ENCODE measurements at places on chromosomes 12 and 14. TPM values are rescaled to one million over a fixed set of nuclear protein-coding genes. Genes with fewer than 3 reads are reported as not detected.
A peak's percentile ranks its signal among the peaks of the same experiment; 100 is the strongest.

FLVCR2 gene
- total RNA-seq, result 18.5 TPM

AQP2 gene
- not detected for total RNA-seq

TRIM9 gene
- 1.3 TPM for total RNA-seq

PTPRB gene
- 0.24 TPM for total RNA-seq

GRCh38 chr14:61042220-61042619 lies 61.2 kb downstream of the SLC38A6 start:
- ATAC-seq, result no peak

AQP5 gene
- total RNA-seq, result not detected

GRCh38 chr12:124842800-124843510 lies 20.7 kb downstream of the SCARB1 start:
- ATAC-seq, result no peak

GRCh38 chr14:34711169-34711568 lies 3.2 kb downstream of the CFL2 start:
- ATAC-seq, result no peak

DNA sequence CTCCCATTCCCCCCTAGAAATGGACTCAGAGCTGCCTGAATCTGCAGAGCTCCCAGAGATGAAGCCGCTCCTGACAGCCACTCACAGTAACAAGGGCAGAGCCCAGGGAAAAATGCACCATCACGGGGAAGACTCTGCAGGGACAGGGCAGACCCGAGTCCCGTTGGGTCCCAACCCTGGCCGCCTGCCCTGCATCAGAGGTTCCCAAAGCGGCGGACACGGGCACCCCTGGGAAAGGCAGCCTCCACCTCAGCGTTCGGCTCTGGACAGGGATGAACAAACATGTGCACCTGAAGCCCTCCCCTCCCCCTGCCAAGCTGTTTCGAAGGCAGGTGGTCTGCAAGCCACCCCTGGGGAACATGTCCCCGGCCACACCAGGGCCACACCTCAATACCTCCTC lies 320.4 kb downstream of the ADGRD1 start:
- ATAC-seq, result no peak

ZDHHC22 gene
- not detected for total RNA-seq

KRT5 gene
- total RNA-seq, result not detected

DNA sequence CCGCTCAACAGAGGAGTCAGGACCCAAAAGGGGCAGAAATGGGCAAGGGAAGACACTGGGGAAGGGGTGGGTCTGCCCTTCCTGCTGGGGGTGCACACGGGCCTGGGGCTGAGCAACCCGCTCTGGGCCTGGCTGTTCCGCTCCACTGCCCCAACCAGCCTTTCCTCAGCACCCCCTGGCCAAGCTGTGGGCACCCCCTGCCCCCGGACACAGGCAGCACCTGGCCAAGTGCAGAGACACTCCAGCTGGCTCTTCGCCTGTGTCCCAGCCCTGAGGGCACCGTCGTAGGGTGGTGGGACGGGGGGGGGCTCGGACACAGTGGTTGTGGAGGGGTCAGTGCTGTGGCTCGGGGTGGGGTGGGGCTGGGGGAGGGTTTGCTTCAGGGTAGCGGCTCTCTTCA lies 10.3 kb downstream of the PACS2 start:
- no peak for ATAC-seq

DNA sequence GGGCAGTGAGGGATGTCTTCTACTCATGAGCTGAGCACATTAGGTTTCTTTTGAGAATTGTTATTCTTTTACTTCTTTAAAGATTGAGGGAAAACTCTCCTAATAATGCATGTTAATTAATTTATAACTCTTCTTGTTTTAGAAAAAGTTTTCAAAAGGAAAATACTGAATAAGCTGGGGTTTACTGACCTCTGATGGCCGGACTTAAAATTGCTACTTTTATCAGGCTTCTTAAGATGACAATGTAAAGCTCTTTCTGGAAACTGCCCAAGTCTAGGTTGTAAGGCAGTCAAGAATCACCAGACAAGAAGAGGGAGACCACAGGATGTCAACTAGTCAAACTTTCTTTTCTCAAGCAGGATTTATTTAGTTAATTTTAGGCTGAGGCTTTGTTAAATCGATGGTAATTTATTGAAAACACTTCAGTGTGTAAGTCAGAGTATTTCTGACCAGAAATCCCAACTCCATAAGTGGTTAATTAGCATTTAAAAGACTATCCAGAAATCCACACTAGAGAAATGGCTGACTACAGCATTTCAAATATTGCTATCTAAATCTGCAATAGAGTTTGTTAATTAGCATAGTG lies 82.1 kb downstream of the AVPR1A start:
- no peak for ATAC-seq

- no peak for ATAC-seq
Observed at GRCh38 chr12:108342985-108343384, 3.9 kb upstream of the CMKLR1 start.

- ATAC-seq, result no peak
Observed at GRCh38 chr14:53978194-53978593, 21.6 kb upstream of the BMP4 start.

NRL gene
- total RNA-seq, result 2.5 TPM

RNASE3 gene
- not detected for total RNA-seq

CAPZA3 gene
- not detected for total RNA-seq

GRCh38 chr14:35231207-35231760 lies 60.9 kb upstream of the PSMA6 start:
- peak; percentile 37 for ATAC-seq

RNASE1 gene
- not detected for total RNA-seq

DNA sequence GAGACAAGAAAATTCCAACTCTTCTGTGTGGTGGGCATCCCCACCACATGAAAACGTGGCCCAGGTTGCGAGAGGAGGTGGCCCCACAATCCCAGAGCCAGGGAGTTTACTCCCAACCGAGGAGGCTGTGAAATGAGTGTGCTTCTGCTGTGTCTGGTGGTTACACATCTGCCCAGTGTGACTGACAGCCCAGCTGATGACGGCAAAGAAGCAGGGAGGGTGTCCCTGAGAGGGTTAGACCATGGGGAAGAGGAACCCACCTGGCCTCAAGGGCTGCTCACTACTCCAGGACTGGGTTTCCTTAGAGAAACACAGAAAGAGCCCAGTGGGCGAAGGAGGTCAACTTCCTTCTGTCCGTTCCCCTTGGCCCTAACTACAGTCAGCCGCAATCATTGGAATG lies 24.6 kb downstream of the ZFP36L1 start:
- ATAC-seq, result no peak

GRCh38 chr12:31406345-31406744 lies 80.4 kb upstream of the SINHCAF start:
- no peak for ATAC-seq
